ENCODE measurements at places on chromosomes 1 and 21.
A peak's percentile ranks its signal among the peaks of the same experiment; 100 is the strongest.

DNA sequence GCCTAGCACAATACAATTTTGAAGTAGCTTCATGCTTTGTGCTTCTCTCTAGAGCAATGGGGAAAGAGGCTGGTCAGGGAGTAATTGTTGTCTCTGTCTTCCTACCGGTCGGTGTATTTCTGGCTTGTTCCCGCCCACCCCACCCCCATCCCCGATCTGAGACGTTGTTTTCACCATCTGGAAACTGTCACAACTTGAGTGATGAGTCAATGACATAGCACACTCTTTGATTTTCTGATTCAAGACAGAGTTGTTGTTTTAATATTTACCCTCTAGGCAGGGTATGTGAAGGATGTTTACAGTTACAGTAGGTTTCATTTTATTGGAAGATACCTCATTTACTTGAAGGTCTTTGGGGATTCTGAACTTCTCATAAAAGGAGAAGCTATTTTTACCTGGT, 7.0 kb downstream of the IL12RB2 start:
- DNase-seq = peak; percentile 42

DNA sequence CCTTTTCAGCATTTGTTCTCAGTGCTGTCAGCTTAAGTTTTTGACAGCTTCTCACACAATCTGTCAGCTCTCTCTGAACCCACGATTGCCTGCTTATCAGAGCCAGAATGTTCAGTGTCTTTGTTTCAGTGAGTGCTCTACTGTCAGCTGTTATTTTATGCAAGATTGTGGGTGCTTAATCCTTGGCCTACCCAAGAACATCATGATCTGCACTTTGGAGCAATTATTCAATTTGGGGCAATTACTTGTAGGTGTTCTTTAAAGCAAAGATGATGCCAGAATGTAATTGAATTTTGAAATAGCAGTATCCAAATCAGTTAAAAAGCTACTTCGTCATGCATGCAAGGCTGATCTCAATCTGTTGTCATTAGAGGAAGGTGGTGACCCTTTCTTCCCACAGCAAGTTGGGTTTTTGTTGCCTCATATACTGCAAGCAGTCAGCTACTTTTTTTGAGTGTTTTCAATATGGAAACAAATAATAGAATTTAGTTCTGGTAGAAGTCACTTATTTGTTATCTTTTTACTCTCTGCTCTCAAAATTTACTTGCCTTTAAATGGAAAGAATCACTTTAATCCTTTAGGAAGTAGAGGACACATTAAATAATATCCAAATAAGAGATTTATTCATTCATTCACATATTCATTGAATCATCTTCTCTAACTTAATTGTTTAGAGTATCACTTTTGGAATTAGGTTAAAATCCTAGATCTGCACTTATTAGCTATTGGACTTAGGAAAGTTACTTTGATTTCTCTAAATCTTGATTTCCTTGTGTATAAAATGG, 253.5 kb upstream of the CACYBP start:
- DNase-seq = no peak

DNA sequence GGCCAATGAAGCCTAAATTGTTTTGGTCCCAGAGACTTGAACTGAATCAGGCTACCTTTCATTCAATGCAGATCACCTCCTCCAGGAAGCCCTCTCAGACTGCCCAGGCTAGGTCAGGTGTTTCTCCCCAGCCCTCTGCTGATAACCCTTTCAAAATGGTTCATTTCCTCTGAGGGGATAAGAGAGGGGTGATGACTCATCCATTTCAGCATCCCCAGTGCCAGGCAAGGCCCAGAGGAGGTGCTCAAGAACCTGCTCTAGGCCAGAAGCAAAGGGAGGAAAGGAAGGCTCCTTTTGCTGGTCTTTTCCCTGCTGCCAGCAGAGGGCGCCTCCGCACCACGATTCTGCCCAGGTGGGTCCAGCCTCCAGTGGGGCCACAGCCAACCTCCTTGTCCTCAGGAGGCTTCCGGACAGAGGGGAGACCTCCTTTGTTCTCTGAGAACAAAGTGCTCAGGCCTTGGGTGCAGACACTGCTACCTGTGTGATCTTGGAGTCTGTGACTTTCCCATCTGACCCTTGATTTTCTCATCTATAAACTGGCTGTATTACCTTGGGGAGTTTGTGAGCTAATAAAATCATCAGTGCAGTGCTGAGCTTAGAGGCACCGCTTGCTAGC, 45.3 kb upstream of the ARHGEF10L start:
- DNase-seq = peak; percentile 79

DNA sequence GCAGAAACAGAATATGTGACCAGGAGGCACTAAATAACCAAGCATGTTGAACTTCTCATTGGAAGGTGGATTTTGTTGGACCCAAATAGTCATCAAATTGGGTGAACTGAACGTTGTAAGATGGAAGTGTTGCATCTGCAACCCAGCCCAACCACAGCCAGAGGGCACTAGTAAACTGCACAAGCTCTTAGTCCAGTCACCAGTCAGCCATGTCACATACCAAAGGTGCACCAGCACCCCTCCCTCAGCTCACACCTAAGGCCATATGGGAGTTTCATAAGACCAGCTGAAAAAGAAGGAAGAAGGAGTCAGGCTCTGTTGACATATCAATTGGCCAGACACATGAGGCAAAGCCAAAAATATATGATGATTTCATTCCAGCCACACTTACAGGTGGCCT, 481.7 kb upstream of the NR5A2 start:
- no peak for DNase-seq

Data from GM20000 (cell line).